ENCODE measurements at places on chromosomes 1 and 21. TPM values are rescaled to one million over a fixed set of nuclear protein-coding genes. Genes with fewer than 3 reads are reported as not detected.

GRCh38 chr1:53401813-53402745 lies 57.1 kb upstream of the DMRTB1 start:
- DNase-seq: no peak

GRCh38 chr1:54006508-54006907 lies 11.5 kb downstream of the LDLRAD1 start:
- DNase-seq: no peak

- peak; percentile 67 for DNase-seq
Measured at GRCh38 chr21:45513003-45513717, 29.1 kb downstream of the SLC19A1 start.

DNA sequence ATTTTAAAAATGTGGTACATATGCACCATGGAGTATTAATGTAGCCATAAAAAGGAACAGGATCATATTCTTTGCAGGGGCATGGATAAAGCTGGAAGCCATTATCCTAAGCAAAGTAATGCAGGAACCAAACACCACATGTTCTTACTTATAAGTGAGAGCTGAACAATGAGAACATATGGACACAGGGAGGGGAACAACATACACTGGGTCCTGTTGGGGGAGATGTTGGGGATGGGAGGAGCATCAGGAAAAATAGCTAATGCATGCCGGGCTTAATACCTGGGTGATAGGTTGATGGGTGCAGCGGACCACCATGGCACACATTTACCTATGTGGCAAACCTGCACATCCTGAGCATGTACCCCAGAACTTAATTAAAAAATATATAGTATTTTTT lies 352.5 kb upstream of the KAZN start:
- no peak for DNase-seq

DNA sequence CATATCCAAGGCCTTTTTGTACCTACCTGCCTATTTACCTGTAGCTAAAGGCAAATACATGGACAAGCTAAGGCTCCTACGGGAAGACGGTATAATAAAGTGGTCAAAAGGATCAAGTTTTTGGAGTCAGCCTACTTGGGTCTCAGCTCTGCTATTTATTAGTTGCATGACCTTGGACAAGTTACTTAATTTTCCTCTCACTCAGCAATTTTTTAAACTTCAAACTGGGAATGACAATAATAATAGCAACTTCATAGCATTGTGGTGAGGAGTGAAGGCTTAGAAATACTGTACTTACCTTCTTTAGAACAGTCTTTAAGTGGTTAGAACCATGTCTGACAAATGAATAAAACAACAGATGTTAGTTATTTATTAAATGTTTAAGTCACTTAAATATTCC lies 60.2 kb upstream of the SLC35F3 start:
- DNase-seq: no peak

- no peak for DNase-seq
Measured at GRCh38 chr1:39082811-39083576, 56.8 kb downstream of the NDUFS5 start.

GRCh38 chr1:193176113-193176512 lies 10.3 kb downstream of the B3GALT2 start:
- DNase-seq: no peak

DNA sequence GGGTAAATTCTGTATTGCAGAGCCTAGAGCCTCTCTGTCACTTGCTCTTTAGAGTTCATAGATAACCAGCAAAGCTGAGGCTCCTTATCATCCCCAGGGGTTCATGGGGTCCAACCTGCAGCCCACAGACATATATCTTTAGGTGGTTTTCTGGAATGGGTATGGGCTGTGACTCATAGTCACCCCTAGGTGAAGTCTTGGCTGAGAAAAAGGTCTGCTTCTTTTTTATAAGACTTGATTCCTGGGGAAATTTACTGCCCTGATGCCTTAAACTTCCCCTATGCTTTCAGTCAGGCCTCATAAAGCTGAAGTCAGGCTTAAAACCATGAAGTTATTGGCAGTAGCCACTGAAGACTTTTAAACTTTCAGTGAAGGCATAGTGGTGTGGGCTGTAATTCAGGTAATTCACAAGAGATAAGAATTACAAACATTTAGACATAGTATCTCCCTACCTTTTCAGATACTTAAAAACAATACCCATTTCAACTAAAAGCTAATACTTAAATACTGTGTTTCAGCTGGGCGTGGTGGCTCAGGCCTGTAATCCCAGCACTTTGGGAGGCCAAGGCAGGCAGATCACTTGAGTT lies 46.8 kb downstream of the MACO1 start:
- no peak for DNase-seq

GRCh38 chr1:14369526-14370213 lies 228.8 kb upstream of the KAZN start:
- DNase-seq: no peak

- no peak for DNase-seq
Measured at GRCh38 chr1:107474877-107475612, 334.2 kb downstream of the NTNG1 start.

- no peak for DNase-seq
Measured at GRCh38 chr1:164671323-164671965, 112.5 kb downstream of the PBX1 start.

- no peak for DNase-seq
Measured at GRCh38 chr1:20785907-20786252, 1.2 kb downstream of the HP1BP3 start.

GRCh38 chr1:2528016-2528415 lies 1.6 kb upstream of the PANK4 start:
- DNase-seq: peak; percentile 87

DNA sequence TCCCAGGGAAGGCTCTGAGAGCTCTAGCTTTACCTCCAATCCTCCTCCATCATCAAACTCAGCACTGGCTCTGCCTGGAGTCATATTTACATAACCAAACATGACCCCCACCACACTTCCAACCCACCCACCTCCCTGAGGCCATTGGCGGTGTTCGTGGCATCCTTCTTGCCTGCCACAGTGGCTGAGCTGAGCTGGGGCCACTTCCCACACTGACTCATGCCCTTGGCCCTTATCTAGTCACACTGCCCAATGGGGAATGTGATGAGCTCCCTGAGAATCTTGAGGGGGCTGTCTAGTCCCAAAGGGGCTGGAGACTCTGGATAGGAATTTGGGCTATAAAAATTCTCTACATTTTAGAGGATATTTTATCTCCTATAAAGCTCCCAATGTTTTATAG lies 230.9 kb upstream of the IRF2BP2 start:
- no peak for DNase-seq

- no peak for DNase-seq
Measured at GRCh38 chr21:41677671-41678015, 89.2 kb downstream of the RIPK4 start.

GRCh38 chr1:223175633-223176032 lies 32.6 kb upstream of the TLR5 start:
- no peak for DNase-seq

DNA sequence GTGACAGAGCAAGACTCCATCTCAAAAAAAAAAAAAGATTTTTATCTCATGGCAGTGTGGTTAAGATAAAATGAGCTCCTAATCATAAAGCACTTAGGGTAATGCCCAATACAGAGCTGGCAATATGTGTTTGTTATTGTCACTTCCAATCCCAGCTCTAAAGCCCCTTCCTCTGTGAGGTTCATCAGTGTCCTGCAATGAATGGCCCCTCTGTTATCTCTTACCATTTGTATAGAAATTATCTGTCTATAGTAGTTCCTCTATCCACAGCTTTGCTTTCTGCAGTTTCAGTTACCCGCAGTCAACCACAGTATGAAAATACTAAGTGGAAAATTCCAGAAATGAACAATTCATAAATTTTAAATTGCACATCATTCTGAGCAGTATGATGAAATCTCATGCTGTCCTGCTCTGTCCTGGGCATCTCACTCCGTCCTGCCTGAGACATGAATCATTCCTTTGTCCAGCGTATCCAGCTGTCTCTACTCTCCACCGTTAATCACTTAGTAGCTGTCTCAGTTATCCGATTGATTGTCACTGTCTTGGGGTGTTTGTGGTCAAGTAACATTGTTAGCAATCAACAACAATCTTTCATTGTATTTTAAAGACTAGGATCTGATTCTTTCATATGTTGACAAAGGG lies 50.2 kb upstream of the DNAH14 start:
- no peak for DNase-seq

- peak; percentile 75 for DNase-seq
Measured at GRCh38 chr1:181089017-181089675, 646 bp downstream of the IER5 start.

PTGS2 gene
- 0.32 TPM for total RNA-seq

HSD3B2 gene
- total RNA-seq: not detected

CFAP107 gene
- not detected for total RNA-seq

KCNC4 gene
- 5.1 TPM for total RNA-seq

KRTAP7-1 gene
- not detected for total RNA-seq
